ENCODE measurements at places on chromosomes 4 and X. TPM values are rescaled to one million over a fixed set of nuclear protein-coding genes. Genes with fewer than 3 reads are reported as not detected.
A peak's percentile ranks its signal among the peaks of the same experiment; 100 is the strongest.

Gene BEX1
- 0.30 TPM for total RNA-seq

- no peak for DNase-seq
Observed at GRCh38 chr4:119816473-119816872, 187.9 kb upstream of the PDE5A start.

GRCh38 chr4:48137846-48138245, 3.8 kb upstream of the TXK start:
- no peak for DNase-seq

DNA sequence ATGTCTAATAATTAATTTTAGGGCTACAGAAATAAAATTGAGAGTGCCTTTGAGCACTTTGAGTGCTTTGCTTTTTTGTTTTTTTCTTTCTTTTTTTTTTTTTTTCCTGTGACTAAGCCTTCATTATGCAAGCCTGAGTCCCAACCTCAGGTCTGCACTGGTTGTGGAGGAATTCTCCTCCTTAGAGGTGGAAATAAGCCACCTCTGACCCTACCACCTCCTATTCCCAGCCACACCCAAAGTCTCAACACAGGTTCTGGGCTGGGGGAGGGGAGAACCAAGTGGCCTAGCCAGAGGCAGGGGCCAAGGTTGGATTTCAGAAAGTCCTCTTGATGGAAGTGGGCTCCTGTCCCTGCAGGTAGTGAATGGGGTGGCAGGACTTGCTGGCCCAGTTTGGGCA, 180.2 kb downstream of the ARAP2 start:
- no peak for DNase-seq

GRCh38 chrX:114344756-114345349, 239.0 kb upstream of the HTR2C start:
- DNase-seq, result no peak

GRCh38 chrX:51476930-51477329, 19.5 kb downstream of the NUDT11 start:
- no peak for DNase-seq

GRCh38 chrX:113651306-113651705, 810.7 kb upstream of the AMOT start:
- DNase-seq, result no peak

Gene HPSE
- total RNA-seq, result 3.9 TPM

- no peak for DNase-seq
Observed at GRCh38 chr4:14254252-14254651, 626.7 kb upstream of the BOD1L1 start.

- no peak for DNase-seq
Observed at GRCh38 chr4:7985891-7986441, 46.3 kb upstream of the AFAP1 start.

DNA sequence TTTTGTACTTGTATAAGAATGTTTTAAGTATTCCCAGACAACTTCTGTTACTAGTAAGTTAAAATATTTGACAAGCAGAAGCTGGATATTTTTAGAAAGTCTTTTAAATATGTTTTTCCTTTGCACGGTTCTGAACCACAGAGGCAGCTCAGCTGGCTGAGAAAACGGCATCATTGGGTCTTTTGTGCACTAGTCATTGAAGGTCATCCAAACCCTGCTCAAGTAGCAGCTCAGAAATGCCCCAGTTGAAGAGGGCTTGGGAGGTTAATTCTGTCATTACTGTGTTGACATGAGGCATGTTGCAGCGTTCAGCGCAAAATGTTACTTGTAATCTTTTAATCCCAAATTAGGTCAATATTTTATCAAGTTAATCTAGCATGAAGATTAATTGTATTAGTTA, 383.7 kb upstream of the FAM241A start:
- DNase-seq, result peak; percentile 36

- no peak for DNase-seq
Observed at GRCh38 chr4:6694177-6694901, 661 bp downstream of the S100P start.

DNA sequence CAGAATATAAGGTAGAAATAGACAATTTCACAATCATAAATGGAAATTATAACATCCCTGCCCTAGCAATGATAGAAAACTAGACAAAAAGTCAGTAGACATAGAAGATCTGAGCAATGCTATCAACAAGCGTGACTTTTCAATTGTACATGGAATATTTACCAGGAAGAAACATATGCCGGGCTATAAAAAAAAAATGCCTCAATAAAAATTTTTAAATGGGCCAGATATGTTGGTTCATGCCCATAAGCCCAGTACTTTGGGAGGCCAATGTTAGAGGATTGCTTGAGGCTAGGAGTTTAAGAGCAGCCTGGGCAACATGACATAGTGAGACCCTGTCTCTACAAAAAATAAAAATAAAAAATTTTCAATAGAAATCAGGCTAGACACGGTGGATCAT, 5.3 kb upstream of the MTNR1A start:
- DNase-seq, result no peak

Gene SSX1
- not detected for total RNA-seq

DNA sequence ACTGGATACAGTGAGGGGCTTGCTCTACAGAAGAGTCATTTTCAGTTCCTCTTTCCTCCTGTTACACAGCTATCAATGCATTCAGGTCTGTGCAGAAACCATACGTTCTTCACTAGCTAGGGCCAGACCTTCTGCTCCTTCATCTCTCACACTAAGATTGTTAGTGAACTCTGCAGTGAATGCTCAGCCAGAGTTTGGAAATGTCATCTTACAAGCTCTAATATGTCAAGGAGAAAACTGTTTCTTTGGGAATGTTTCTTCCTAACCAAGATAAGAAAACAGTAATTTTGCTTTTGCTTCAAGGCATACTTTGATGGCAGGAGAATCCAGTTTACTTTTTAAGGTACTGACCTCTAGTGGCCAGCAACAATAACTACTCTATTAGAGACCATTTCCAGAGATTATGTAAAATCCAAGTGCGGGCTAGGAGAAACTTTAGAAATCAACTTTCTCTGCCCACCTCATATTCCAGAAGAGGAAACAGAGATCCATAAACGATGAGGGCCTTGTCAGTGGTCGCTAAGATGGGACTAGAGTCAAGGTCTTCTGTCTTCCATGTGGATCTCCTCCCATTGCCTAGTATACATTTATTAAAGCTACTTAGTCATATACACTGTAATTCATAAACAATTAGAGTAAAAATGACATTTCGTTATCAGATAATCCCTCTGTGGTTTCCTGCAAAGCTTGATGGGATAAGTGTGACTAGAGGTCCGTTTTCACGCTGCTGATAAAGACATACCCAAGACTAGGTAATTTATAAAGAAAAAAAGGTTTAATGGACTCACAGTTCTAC, 12.1 kb upstream of the CC2D2A start:
- DNase-seq, result peak; percentile 73

GRCh38 chr4:86449746-86450588, 90.1 kb upstream of the MAPK10 start:
- DNase-seq, result no peak

DNA sequence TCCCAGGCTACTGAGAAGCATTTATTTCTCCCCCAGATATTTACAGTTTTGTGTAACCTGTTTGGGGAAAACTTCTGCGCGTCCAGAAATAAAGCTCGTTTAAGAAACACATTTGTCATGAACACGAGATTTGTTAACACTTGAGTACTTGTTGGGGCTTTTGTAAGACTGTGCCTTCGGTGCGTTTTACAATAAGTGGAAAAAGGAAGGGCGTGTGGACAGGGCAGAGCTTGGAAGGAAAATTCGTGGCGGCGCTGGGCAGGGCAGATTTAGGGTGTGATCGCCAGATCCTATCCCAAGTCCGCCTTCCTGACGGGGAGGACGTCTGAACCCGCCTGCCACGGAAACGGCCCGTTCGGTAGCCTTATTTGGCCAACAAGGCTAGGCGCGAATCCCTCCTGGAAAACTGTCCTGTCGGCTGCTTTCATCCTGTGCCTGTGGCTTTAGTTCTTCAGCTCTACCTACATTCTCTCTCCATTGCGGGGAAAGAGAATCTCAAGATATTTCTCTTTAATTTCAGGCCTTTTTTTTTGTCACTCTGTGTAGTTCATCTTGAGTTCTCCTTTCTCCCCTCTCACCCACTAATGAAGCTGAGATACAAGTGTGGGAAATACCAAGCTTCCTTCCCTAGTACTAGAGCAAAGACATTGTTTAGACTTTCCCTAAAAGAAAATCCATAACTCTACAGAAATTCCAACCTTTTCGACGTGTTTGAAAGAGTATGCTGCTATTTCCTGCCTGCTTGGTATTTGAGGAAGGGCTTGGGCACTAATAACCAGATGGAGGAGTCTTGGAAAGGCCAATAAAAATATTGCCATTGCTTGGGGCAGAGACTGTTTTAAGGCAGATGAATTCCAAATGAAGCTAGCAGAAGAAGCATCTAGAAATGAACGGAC, 982 bp downstream of the PDLIM5 start:
- peak; percentile 30 for DNase-seq

DNA sequence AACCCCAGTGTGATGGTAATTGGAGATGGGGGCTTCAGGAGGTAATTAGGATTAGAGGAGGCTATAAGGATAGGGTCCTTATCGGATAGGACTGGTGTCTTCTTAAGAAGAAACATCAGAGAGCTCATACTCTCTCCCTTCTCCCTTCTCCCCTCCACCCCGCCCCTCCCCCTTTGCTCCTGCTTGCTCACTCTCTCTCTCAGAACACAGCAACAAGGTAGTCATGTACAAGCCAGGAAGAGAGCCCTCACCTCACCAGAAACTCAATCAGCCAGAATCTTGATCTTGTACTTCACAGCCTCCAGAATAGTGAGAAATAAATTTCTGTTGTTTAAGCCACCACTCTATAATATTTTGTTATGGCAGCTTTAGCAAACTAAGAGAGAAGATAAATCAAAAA, 4.5 kb downstream of the DDX60L start:
- no peak for DNase-seq

GRCh38 chrX:152520653-152521052, 69.5 kb upstream of the GABRA3 start:
- no peak for DNase-seq

Gene EFNB1
- 42.6 TPM for total RNA-seq

Gene FAT1
- total RNA-seq, result 171 TPM

- DNase-seq, result no peak
Observed at GRCh38 chr4:154456240-154456639, 35.4 kb downstream of the DCHS2 start.

DNA sequence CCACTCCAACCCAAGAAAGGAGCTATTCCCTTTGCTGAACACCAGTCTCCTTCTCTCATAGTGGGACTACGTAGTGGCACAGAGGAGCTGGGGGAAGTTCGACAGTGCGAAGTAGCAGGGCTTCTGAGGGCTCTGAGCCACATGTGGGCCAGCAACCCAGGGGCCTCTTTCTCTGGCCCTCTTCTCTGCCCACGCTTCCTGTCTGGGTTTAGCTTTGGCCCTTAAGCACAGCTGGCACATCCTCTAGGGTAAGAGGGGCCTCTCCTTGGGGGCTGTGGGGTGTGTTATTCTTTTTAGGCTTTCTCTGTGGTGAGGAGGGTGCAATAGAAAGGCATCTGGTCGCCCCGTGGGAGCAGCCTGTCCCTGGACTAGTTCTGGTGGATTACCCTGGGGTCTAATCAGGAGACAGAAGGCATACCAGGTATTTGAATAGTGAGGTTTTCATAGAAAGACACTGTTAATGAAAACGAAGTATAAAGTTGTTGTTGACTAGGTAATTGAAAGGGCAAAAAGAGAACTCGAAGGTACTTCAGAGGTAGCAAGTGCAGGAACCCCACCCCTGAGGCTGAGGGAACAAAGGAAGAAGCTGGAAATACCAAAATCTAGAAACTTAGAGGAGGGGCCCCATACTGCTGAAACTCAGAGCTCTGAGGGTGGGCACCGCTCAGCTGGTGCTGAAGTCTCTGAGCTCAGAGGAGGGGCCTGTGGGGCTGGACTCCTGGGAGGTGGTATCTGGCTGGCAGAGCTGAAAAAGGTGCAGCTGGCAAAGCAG, 151.9 kb upstream of the RPS6KA3 start:
- DNase-seq, result no peak

Gene NRK
- total RNA-seq, result 36.1 TPM

DNA sequence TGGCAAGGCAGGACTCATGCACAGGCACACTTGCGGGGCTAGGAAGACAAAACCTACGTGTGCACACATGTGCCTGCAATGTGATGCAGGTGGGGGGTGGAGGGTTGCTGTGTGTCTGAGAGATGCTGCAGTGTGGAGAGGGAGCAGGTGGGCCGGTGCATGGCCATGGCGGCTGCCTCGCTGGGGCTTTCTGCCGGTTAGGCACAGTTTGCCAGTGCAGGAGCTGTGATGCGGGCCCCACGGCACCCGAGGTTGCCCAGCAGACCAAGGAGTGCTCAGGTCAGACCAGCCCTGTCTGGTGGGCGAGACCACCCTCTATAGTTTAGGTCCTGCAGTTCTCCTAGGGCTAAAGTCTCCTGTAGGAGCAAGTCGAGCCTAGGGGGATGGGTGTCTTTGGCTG, 4.4 kb upstream of the AFM start:
- DNase-seq, result no peak

DNA sequence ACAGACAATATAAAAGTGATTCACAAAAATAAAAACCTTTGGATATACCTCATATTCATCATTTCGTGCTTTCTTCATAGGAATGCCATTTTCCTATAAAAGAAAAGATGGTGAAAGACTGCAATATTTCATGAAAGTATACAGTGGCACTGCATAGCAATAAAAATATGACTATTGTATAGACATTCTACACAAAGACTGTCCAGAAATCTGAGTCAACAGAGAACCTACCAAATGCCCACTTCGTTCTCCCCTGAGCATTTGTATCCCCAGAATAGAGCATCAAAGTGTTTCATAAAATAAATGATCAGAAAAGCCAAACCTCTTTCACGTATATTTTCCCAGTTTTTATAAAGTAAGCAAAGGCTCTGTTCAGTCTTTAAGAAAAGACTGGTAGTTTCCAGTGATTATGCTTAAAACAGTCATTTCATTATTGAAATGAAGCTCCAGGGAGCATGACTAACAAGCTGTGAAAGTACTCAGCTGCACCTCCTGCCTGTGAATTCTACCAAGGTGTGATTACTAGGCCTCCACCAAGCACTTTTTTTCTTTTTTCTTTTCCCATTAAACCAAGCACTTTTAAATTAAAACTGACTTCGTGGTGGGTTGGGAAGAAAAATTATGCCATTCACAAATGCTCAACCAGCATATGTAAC, 20.2 kb downstream of the PPA2 start:
- DNase-seq, result no peak

Gene NUP62CL
- total RNA-seq, result 3.0 TPM

Gene SLITRK2
- 2.5 TPM for total RNA-seq

Gene VEGFC
- 5.9 TPM for total RNA-seq

Gene PAGE2B
- 0.49 TPM for total RNA-seq

Gene USP51
- 3.1 TPM for total RNA-seq

DNA sequence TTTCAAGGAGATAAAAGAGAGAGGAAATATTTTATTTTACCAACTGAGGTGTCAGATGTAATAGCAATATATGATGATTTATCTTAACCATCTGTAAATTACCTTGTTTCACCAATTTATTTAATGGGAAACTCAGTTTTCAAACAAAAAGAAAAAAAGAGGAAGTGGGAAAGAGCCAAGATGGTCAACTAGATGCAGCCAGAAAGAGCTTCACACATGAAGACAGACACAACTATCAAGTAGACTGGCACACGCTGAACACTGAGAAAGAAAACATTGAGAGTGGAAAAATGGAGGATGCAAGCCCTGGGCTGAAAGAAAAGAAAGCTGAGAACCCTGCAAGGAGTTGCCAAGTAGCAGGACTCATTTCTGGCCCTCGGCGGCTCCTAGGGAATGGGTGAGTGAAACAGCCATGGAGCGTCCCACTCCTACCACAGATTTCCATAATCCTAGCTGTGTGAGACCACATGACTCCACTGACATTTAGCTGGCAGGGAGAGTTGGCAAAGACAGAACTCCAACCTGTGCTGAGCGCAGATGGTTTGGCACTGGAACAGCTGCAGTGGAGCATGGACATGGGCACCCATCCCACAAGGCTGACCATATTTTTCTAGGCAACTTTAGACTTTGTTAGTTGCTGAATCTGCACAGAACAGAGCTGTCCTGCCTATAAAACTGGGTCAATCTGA, 409.3 kb downstream of the FAM47B start:
- DNase-seq, result no peak

Gene VCX3A
- total RNA-seq, result not detected
